ENCODE measurements at places on chromosomes 5 and 9.

GRCh38 chr5:32022638-32023037, 151.5 kb downstream of the GOLPH3 start:
- no peak for DNase-seq

- DNase-seq, result no peak
These were observed 120.2 kb upstream of the TBCA start for GRCh38 chr5:77896338-77896737.

GRCh38 chr5:178790371-178790770, 59.9 kb upstream of the ZNF354A start:
- DNase-seq, result peak; percentile 64

- DNase-seq, result no peak
These were observed 56.0 kb upstream of the TPD52L3 start for GRCh38 chr9:6272229-6272598.

DNA sequence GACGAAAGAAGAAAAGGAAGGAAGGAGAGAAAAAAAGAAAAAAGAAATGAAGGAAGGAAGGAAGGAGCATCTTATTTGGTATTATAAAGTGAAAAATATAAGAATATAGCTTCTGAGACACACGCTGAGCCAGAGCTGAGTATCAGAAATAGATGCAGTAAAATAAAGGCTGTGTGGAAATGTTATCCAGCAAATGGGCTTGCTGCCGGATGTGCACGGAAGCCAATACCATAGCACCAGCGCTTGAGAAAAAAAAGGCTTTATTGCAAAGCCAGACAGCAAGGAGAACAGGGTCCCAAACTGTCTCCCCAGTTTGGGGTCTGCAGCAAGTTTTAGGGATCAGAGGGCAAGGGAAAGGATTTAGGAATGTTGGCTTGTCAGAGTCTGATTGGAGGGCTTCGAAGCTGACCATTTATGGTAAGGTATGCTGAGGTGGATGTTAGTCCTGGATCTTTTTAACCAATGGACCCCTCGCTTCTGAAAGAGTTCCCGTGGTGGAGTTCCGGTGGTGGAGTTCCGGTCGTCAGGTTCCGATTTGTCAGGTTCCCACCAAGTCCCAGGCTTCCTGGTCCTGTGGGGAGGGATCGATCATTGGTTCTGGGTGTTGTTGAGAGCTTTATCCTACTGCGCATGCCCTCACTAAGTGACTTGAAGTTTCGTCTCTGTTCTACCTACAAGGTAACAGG, 70.4 kb downstream of the SFXN1 start:
- no peak for DNase-seq

GRCh38 chr9:121770415-121771273, 119.2 kb downstream of the DAB2IP start:
- DNase-seq, result no peak

DNA sequence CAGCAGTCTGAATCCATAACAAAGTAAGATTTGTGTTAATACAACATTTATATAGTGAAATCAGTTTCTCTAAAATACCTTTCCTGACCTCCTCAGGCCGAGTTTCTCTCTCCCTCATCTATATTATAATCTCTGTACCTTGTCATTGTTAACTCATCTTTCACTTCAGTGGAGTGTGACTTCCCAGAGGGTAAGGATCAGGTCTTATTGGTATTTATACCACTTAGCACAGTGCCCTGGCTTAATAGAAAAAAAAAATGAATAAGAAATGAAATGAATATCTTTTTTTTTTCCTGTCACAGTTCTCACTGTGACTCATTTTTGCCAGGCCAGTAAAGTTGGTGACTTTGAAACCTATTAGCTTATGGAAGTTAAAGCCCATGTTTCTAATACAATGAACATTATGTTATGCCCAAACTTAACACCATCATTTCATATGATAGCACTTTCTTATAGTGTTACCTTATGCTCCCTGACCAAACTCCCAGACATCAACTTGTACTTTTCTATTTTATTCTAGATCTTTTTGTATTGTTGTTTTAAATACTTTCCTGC, 90.1 kb downstream of the NR3C1 start:
- no peak for DNase-seq

DNA sequence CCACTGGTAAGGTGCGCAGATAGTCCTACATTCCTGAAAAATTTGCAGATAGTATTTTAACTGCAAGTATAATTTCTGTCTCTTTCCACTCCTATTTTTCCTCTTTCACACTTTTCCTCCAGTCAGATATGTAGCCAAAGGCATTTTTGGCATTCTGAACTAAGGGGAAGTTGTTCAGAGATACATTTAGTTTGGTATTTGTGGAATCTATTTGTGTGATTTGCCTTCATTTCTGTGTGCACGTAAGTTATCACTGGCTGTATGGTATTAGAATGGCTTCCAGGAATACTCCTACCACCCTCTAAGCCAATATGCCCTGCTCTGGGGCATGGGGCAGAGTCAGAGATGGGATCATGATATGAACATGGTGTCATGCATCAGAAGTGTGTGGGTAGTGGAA, 45.8 kb upstream of the GRAMD2B start:
- DNase-seq, result no peak

DNA sequence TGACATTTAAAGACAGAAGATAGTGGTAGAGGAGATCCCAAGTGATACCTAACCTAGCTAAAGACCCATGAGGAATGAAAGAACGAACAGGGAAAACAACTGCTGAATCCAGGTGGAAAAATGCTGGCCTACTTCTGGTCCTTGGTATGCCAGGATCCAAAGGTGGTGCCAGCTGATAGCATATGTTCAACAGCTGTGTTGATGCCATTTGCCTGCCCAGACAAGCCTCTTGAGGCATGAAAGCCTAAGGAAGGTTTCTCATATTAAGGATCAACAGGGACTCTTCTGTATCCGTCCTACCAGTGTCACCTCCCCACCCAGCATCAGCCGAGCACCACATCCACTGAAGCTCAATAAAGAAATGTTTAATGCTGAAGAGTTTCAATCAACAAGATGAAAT, 225.7 kb upstream of the DMRT1 start:
- no peak for DNase-seq

GRCh38 chr5:134758176-134758503, 439 bp upstream of the DDX46 start:
- DNase-seq, result no peak

DNA sequence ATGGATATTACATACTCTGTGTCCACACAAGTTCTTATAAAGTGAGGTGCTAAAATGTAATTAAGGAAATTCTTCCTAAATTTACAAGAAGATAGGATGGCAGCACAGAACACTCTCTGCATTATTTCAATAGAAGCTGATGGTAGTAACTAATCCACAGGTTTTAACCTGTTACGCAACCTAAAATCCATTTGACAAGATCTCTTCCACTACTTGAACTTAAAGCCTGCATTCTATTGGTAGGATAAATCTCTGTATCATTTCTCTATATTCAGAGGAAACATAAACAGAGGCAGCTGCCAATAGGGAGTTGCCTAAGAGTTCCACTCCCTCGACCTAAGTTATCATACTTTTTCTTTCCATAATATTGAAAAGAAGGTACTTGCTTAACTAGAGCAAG, 21.6 kb downstream of the CDC37L1 start:
- DNase-seq, result no peak

DNA sequence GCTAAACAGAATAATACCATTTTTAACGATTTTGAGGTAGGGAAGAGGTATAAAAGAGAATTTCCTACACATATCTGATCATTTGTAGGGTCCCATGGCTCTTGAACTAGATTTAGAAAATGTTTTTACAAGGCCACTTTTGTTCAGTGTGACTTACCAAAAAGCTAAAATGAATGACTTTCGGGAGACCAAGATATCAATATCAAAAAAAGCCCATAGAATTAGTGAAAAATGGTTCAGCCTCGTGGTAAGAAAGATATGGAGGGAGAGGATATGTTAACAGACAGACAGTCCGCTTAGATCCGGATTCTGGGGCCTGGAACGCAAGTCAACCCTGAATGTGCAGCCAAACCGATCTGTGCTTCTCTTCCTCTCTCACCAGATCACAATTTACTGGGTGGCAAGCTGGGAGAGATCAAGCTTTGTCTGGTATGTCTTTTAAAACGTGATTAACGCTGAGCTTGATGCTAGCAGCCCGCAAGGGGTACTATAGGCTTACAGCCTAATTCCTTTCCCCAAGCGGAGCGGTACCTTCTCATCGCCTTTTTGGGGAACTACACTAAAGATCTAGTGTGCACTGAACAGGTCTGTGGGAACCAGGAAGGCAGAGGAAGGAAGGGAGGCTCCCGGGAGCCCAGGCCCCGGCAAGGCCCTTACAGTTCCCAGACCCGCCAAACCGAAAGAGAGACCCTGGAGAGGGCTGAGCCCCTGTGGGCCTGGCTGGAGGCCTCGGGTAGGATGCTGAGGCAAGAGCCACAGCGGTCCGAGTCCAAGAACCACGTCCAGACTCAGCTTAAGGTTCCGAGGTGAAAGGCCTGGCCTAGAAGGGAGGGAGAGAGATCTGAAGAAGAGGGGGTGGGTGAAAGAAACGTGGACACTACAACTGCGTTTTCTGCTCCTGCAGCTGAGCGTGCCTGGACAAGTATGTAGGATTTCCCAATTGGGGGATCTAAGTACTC, 2.9 kb downstream of the NR2F1-AS1 start:
- DNase-seq, result peak; percentile 37

Data from upper lobe of left lung (tissue), 6 donors.